ENCODE measurements at places on chromosomes 5 and 9.
A peak's percentile ranks its signal among the peaks of the same experiment; 100 is the strongest.

DNA sequence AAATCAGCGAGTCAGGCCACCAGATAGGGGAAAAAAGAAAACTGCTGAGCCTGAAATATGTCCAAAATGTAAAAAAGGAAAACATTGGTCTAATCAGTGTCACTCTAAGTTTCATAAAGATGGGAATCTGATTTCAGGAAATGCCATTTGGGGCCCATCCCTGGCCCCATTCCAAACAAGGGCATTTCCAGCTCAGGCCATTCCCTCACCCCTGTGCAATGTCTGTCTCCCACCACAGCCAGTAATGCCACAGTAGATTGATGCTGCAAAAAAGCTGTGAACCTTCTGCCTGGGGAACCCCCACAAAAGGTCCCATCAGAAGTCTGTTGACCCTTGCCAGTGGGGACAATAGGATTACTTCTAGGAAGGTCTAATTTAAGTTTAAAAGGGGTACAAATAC is 199.6 kb downstream of the YTHDC2 start:
- DNase-seq, result no peak

DNA sequence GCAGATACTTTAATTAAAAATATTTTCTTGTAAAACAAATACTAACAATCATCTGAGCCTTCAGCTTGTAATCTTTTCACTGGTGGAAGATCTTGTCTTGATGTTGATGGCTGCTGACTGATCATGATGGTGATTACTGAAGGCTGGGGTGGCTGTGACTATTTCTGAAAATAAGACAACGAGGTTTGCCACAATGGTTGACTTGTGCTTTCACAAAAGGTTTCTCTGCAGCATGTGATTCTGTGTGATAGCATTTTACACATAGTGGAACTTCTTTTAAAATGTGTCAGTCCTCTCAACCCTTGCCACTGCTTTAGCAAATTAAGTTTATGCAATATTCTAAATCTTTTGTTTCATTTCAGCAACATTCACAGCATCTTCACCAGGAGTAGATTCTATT is 461.0 kb downstream of the CCDC171 start:
- no peak for DNase-seq

- DNase-seq, result no peak
These were observed 7.6 kb downstream of the SHB start for GRCh38 chr9:38061326-38061977.

GRCh38 chr9:131667576-131667975 is 72.3 kb downstream of the RAPGEF1 start:
- DNase-seq, result no peak

DNA sequence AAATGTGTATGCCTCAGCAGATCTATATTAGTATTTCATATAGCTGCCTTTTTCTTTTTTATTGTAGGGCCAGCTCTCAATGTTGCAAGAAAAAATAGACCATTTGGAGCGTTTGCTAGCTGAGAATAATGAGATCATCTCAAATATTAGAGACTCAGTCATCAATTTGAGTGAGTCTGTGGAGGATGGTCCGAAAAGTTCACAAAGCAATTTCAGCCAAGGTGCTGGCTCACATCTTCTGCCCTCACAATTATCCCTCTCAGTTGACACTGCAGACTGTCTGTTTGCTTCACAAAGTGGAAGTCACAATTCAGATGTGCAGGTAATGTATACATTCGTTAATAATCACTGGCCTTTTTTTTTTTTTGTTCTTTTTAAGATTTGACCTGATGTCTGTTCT is 23.7 kb downstream of the MAN2A1 start:
- DNase-seq, result no peak

- no peak for DNase-seq
These were observed 174.9 kb upstream of the GPR151 start for GRCh38 chr5:146690880-146691355.

DNA sequence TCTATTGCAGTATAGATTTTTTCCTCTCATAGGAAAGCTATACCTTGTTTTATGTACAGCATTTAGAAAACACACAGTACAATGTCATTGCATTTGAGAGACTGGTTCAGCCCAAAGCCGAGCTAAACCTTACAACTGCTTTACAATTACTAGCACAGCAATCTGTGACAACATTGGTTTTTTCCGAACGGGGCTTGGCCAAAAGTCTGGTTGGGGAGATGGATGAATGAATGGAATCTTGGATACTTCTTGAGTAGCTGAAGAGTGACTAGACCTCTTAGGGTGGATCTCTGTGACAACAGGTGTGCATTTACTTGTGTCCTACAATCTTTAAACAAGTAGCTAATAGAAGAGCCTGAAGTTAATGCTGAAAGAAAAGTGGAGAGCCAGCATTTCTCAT is 1.2 kb downstream of the SGCD start:
- no peak for DNase-seq

DNA sequence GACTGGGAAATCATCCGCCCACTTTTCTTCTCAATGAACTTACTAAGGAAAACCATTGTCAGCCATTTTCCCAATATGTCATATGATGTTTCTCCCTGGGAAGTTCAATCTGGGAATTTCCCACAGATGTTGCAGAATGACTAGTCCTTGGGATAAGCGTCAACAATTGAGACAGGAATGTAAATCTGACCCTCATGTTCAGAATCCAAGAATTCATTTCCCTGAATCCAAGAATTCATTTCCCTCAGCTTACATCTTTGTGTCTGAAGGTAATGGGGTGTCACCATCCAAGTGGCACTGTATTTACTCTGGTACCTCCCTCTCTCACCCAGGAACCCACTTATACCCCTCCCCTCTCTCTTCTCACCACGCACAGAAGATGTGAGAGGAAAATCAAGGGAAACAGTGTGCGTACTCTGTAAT is 7.4 kb downstream of the KLF9 start:
- peak; percentile 80 for DNase-seq

GRCh38 chr5:158434749-158435148 is 575.8 kb upstream of the CLINT1 start:
- no peak for DNase-seq

GRCh38 chr5:149381261-149381985 is 2.3 kb upstream of the IL17B start:
- no peak for DNase-seq

GRCh38 chr5:142411103-142411502 is 86.3 kb upstream of the SPRY4 start:
- no peak for DNase-seq

DNA sequence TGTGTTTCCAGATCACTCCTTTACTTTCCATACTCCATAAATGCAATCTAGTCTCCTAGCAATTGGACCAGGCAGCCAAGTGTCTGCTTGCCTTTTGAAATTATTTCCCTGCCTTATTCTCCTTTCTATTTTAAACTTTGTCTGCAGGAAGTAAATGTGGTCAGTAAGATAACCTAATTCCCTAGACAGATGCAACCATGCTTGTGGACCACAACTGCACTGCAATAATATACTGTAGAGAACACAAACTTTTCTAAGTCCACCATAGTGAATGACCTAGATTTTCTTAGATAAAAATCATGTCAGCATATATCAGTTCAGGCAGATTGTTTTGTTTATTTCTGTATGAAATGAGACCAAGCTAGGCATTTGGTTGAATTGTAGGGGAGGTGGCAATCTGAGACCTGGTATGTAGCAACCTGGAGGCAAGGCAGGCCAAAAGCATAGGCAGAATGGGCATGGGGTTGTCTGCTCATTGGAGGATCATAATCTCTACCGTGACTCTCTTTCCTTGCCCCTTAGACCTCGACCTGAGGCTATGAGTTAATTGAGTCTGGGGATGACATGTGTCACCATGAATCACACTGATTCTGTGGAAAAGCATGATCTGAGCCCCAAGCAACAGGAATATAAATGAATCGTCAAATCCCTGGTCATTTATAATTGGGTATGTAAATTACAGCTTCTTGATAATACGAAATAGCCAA is 20.7 kb downstream of the ACTL7B start:
- DNase-seq, result peak; percentile 87

DNA sequence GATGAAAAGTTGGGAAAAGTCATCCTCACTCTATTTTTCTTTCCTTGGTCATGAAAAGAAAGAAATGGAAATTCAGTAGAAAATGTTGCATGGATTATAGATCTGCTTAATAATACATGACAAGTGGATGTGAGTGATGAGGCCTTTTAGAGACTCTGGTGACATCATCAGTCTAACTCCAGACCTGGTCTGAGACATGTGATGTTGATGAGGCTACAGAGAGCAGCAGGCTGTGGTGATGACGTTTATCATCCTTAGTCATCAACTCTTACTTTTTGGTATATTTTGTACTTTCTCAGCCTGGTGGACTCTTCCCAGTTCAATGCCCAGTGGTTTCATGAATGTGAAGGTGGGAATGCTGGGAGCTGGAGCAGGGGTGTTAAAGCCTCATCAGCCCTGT is 116.4 kb downstream of the TTLL11 start:
- peak; percentile 61 for DNase-seq
